NCI-H82 (cell line): ENCODE measurements at places on chromosomes 12 and 14.
A peak's percentile ranks its signal among the peaks of the same experiment; 100 is the strongest.

- peak; percentile 43 for DNase-seq
Observed at GRCh38 chr14:104136472-104137296, 1.7 kb upstream of the KIF26A start.

DNA sequence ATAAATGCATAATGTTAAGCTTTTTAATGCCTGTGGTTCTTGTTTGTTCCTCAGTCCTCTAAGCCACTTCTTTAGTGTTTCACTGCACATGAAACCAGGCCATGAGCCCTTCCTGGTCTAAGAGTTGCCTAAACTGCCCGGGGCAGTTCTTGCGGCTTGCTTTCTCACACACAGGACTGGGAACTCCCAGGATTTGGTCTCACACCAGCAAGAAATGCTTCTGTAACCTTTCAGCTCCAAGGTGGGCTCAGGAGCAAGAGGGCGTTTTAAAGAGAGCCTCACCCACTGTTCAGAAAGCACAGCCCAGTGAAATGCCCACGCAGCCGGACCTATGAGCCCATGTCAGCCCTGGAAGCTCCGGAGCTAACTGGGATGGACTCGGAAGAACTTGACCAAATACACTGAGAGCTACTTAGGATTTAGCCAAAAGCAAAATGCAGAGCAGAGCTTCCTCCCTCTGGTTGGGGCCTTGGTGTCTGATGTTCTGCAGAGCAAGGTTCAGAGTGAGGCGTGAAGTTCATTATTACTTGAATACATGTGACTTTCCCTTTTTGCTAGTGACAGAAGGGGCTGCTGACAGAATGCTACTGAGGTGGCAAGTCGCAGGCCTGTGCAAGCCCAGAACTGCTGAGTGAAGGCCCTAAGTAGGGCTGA is 23.4 kb downstream of the SLC25A29 start:
- no peak for DNase-seq

- DNase-seq = peak; percentile 31
Observed at GRCh38 chr14:102819176-102819628, 42.0 kb downstream of the TRAF3 start.

- DNase-seq = no peak
Observed at GRCh38 chr12:26937443-26937862, 328 bp downstream of the INTS13 start.

DNA sequence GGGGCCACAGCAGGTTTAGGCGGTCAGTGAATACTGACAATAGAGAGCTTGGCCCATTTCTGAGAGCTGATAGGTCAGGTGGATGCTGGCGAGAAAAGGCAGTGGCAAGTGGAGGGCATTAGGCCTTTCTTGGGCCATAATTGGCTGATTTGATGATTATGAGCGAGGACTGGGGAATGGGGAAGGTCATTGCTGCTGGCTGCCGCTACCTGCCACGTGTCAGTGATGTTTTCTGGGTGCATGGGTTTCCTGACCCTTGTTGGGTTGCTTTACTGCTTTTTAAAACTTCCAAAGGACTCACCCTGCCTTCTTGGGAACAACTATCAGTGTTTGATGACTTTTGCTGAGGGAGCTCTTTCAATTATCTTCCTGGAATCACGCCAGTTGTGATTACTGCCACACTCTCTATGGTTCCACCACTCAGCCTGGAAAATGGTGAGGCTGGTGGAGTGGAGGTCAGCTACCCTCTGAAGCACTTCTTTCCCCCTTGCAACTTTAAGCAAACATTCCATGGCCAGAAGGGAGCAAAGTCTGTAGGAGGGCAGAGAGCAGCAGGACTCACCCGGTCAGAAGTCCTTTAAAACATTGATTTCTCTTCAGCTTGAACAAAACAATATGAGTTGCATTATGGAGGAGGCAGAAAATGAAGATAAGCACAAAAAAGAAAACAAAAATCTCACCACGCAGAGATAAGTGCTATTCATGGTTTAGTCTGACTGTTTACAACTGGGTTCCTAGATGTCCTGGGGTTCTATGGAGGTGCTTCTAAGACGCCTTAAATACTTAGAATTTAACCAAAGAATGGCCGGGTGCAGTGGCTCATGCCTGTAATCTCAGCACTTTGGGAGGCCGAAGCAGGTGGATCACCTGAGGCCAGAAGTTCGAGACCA is 12.1 kb upstream of the SLC10A1 start:
- no peak for DNase-seq

DNA sequence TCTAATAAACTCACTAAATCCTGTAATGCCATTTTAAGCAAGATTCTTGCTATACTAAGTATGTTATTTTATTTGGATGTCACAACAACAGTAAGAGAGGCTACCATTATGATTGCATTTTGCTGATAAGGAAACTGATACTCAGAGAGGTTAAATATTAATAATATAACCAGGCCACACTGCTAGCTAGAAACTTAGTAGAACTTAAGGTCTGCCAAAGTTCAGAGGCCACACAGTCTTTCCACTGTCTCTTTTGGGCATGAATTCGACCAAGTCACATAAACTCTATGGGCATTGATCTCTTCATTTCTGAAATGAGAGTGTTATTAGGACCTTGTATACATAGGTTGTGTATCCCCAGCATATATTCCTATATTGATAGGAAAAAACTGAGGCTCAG is 147.9 kb downstream of the SYNE2 start:
- DNase-seq = no peak

DNA sequence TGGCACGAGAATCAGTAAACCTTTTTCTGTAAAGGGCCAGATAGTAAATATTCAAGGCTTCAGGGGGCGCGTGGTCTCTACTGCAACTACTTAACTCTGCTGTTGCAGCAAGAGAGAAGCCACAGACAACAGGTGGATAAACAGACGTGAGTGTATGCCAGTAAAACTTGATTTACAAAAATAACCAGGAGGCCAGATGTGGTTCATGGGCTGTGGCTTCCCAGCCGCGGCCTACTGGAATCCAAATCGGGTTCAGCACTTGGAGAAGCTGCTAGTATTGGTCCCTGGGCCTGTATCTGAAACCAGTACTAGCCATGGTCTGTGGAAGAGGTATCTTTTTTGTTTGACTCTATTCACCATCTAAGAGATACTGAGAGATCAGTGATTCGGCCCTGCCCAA is 13.3 kb downstream of the PPP2R5C start:
- DNase-seq = no peak

GRCh38 chr12:47611906-47612305 is 93.9 kb downstream of the RPAP3 start:
- no peak for DNase-seq

DNA sequence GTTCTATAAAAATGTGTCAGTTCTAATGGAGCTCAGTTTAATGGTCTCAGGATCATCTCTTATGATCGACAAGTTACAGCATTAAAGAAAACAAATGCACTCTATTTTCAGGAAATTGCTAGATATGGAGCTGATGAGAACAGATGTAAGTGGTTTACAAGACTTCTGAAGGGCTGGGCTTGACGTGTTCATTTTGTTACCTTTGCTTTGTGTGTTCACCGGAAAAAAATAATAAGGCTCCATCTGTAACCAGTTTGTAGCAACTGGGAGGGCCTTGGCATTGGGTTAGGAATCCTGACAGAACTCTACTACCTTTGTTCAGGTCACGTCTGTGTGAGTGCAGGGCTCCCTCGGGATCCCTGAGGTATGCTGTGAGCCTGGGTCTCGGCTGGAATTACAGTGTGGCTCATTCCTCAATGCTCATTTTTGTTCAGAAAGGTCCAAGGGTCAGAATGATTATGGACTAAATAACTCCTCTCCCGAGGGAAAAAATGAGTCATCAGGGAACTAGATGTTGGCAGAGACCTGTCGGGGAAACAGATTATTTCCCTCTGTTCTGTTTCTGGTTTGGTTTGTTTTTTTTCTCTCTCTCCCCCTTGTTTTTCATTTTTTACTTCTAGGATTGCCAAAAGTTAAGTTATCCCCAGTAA is 158.0 kb downstream of the SLC5A8 start:
- DNase-seq = no peak

DNA sequence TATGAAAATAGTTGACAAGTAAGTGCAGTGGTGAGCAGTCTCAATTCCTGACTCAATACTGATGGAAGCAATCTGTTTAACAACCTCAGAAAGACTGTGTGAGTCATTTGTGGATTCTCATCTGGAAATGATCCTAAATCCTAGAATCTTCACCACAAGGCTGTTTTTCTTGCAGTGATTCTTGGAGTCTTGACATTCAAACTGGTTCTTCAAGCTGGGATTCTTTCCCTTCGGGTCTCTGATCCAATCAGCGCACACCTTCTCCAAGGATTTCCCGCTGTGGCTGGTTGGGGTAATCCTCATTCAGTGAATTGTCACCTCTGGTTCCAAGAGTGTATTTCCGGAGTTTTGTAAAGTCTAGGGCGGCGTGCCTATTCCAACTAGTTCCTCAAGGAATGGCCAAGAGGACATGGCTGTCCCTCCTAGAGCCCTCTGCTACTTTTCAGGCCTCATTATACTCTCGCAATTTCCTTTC is 37.7 kb upstream of the FOXJ2 start:
- no peak for DNase-seq

GRCh38 chr14:99873653-99874052 is 80.4 kb downstream of the EML1 start:
- DNase-seq = peak; percentile 27

- DNase-seq = no peak
Observed at GRCh38 chr14:102857444-102857843, 65.0 kb upstream of the AMN start.

GRCh38 chr12:22974865-22975264 is 349.9 kb downstream of the ETNK1 start:
- no peak for DNase-seq

DNA sequence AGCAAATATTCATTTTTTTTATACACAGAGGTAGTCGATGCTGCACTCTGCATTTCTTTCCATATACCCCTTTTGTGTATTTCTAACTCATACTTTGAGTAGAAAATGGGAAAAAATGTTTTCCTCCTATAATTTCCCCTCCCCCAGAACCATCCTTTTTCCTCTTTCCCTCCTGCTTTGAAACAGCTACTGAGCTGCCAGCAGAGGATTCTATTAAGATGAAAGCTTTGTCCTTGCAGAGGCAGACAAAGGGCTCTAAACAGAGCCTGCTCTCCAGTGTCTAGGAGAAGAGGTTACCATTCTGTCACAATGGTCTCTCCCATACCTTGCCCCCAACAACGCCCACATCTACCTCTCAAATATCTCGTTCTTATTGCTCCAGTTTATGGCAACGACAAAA is 74.6 kb upstream of the OSBPL8 start:
- DNase-seq = no peak

DNA sequence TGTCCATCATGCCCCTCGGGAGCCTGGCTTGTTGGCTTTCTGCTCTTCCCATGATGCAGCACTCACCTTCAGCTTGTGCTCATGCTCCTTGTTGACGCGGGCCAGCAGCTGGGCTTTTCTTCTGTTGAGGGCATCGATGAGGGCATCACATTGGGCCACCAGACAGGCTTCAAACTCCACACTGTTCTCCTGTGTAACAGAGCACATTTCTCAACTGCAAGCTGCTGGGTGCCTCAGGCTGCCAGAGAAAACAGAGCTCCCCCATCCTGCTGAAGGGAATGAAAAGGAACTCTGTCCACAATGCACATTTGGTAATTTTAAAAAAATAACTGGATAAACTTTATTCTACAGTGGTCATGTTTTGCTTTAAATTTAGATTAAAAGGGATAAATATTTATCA is 72.1 kb downstream of the TRIM9 start:
- no peak for DNase-seq

GRCh38 chr14:77003960-77004710 is 24.4 kb downstream of the IRF2BPL start:
- no peak for DNase-seq

DNA sequence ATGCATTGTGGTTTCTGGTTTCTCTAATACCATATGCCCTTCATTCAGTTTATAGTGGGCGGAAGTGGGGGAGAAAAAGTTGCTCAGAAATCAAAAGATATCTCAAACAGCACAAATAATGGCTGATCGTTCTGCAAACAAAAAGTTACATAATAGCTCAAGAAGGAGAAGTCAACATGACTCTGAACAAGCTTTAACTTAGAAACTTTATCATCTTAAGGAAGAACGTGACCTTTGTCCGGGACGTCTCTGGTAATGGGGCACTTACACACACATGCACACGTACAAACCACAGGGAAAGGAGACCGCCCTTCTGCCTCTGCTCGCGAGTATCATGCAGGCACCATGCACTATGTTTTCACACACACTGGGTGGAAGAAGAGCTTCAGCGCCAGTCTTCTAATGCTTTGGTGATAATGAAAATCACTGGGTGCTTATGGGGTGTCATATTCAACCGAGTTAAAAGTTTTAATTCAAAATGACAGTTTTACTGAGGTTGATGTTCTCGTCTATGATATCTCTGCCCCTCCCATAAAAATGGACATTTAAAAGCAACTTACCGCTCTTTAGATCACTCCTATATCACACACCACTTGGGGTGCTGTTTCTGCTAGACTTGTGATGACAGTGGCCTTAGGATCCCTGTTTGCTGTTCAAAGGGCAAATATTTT is 4.7 kb downstream of the FOS start:
- DNase-seq = no peak

- DNase-seq = peak; percentile 65
Observed at GRCh38 chr12:51082561-51083125, 753 bp downstream of the CSRNP2 start.

GRCh38 chr12:65139389-65139788 is 18.3 kb upstream of the WIF1 start:
- DNase-seq = no peak
